Head of caudate nucleus (tissue), 42 donors: ENCODE measurements at places on chromosomes 7 and 10.

- no peak for DNase-seq
These were observed 17.6 kb upstream of the AOAH start for GRCh38 chr7:36741866-36742265.

GRCh38 chr7:90595342-90595800, 750 bp upstream of the CDK14 start:
- no peak for DNase-seq

DNA sequence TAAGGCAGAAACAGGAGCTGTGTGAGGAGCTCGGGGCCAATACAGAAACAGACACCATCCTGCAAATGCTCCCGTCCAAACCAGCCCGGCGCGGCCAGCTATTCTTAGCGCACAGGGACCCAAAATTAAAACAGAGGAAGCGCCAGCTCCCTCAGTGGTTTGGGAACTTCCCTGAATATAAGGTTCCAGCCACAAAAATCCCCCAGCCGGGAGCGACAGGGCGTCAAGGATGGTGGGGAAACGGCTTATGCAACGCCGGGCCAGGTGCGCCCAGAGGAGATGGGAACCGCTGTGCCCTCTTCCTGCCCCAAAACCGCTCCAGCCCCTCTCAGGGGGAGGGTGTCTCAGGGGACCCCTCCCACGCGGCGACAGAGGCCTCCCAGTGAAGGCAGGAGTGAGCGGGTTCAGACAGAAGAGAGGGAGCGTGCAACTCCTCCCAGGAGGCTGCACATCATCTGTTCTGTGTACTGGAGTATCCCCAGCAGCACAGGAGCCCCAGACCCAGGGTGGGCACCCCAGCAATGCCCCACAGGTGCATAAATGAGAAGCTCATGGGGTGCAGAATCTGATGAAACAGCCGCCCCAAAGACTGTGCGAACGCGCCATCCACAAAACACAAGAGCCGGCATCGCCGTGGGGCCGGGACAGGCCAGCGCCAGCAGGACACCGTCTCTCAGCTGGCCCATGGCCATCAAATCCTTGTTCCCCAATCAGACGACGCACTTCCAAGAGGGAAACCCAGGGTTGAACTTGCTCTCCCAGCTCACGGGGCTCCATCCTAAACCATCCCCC, 73.9 kb upstream of the PDGFA start:
- no peak for DNase-seq

- no peak for DNase-seq
These were observed 1241.7 kb downstream of the TYW1 start for GRCh38 chr7:68238204-68238805.

DNA sequence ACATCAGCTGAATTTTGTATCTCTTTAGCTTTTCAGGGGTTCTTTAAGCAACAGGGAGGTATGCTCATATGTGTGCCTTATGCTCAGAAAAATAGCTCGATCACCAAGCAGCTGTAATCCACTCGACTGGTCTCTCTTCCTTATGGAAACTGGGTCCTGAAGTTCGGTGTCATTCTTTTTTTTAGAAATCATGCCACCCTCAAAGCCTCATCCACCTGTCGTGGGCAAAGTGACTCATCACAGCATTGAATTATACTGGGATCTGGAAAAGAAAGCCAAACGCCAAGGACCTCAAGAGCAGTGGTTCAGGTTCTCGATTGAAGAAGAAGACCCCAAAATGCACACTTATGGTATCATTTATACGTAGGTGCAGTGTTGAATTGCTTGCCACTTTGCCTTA, 83.6 kb downstream of the FANK1 start:
- DNase-seq: no peak

- DNase-seq: no peak
These were observed 554.2 kb downstream of the TCERG1L start for GRCh38 chr10:130757271-130757670.

GRCh38 chr7:130274296-130274695, 7.6 kb downstream of the CPA2 start:
- no peak for DNase-seq

DNA sequence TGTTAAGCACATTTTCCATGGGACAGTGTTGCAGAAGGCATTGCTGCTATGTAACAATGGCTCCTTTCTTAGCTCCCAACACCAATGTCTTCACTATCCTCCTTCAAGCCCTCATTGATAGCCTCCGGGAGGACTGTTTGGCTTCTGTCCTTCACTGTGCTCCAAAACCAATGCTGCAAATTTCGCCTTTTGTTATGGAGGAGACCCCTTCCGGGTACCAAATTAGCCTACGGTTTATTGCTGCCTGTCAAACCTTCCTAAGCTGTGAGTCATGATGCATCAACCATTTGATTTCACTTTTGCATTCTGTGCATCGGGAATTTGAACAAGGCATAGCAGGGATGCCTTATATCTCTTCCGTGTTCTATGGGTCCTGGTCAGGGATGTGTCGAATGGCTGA, 432.9 kb downstream of the GATA3 start:
- DNase-seq: no peak

DNA sequence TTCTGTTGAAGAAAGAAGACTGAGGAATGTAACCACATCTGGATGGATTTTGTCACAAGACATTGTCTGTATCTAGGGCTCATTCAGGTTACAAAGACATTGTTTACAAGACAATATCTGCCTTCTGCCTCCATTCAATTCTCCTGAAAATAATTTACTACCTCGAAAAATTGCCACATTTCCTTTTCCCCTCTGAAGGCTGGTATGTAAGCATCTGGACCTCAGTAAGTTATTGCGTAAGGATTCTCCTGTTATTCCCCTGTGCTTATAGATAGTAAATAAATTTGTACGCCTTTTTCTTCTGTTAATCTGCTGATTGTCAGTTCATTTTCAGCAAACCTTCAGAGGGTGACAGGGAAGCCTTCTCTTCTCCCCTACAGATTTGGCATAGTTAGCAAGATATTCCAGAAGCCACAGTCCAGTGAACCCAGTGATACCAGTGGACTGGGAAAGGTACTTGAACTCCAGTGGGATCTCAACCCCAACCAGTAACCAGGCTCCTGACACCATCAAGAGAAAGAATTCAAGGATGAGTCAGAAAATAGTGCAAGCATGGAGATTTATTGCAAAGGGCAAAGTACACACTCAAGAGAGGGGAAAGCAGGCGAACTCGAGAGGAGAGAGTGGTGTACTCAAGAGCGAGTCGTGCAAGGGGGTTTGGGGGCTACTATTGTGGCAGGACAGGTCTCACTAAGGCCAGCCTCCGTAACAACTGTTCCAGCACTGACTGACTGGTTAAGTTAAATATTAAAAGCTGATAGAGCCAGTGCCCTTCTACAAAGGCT, 706.9 kb upstream of the GHITM start:
- DNase-seq: no peak

DNA sequence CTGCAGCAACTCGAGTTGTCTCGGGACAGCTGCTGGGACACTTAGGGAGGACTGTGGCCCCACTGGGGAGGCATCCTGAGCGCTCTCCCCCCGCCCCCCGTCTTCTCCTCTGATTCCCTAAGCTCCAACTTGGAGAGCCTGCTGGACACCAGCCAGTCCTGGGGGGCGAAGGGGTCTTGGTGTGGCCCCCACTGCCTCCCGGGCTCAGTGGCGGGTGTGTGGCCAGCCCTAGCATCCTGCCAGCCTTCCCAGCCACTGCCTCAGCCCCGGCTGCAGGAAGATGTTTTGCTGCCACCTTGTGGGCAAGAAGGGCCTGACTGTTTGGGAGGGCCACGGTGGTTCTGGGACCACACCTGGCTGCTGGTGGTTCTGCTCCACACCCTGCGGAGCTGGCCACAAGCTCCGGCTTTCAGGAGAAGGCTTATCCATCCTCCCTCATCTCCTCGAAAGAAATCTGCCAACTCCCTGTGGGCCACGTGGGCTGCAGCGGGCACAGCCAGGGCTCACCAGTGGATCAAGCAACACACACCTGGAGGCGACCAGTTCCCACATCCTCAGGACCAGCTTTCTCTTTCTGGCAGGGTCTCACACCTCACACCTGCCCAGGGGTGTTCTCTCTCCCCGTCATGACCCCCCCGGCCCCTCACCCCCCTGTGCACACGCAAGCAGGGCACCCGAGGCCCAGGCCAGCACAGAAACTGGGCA, 24.8 kb downstream of the AGAP3 start:
- DNase-seq: peak; percentile 88

GRCh38 chr7:8442814-8443304, 9.4 kb downstream of the NXPH1 start:
- peak; percentile 61 for DNase-seq

DNA sequence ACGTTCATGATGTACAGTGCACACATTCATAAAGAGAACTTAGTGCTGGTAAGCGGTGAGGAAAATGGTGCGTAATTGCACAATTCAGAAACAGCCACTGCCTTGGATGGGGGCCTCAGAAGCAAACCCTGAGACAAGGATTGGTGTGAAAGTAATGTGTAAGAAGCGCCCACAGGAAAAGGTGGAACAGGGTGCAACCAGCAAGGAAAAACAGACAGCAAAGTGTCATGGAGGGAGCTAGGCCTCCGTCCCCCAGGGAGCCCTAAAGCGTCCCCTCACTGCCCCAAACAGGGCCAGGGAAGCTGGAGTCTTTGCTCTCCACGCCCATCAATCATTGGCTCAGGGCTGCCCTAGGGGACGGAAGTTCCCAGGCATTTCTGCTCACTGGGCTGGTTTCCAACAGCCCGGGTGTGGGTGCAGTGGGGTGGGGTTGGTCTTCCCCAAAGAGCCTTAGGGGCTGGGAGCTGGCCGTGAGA, 9.6 kb upstream of the C10orf105 start:
- DNase-seq: no peak

DNA sequence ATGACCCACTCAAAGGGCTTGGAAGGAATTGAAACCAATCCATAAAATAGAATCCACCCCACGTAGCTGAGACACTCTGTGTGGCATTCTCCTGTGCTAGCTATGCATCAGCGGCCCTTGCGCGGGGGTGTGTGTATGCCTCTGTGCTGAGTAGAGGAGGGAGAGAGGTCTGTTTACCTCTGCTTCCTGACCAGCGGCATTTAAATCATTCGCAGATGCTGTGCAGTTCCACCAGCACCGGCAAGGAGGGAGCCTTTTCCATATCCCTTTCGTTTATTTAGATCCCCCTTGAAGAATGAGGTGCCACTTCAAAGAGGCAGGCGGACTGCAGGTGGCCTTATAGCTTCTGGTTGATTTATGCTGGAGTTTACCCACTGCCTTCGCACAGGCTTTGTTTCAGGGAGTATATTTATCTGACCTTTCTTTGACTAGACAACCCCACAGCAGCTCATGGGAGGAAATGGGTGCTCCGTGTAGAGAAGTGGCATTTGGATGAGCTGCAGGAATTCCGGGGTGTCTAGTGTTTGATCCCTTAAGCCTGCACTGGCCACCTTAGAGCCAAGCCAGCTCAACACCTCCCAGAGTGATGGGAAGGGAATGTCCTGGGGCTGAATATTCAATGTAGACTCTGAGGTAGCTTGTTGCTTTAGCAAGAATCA, 11.4 kb downstream of the C10orf53 start:
- DNase-seq: no peak

DNA sequence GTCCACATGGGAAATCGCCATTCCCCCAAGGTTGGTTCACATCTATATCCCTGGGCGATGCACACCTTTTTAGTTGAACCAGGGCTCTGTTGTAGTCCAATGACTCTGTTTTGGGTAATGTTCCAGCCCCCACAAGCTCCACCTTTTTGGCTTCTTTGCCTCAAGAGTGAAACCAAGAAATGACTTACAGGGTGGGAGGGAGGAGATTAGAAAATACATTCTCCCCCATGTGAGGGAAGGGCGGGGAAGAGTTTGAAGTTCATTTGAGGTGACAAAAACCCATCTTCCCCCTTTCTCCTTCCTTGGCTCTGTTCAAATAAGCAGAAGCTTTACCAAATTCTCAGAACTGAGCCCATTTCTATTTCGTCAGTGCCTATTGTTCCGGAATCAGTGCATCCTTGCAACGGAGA, 82.8 kb downstream of the GATA3 start:
- DNase-seq: no peak

DNA sequence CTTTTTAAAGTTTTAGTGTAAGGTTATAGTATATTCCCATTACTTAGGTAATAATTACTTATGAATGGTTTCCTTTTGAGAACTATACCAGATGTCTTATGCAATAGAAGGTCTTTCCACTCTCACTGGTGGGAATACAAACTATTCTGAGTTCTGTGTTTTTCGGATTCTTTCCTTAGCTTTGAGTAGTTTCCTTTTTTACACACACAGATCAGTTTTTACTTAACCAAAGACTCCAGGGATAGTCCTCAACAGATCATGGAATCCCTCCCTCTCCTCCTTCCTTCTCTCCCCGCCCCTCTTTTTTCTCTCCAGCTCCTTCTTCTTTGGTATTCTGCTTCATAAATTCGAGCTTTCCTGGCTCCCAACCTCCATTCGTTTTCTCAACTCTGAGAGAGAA, 13.3 kb downstream of the COPG2 start:
- no peak for DNase-seq

DNA sequence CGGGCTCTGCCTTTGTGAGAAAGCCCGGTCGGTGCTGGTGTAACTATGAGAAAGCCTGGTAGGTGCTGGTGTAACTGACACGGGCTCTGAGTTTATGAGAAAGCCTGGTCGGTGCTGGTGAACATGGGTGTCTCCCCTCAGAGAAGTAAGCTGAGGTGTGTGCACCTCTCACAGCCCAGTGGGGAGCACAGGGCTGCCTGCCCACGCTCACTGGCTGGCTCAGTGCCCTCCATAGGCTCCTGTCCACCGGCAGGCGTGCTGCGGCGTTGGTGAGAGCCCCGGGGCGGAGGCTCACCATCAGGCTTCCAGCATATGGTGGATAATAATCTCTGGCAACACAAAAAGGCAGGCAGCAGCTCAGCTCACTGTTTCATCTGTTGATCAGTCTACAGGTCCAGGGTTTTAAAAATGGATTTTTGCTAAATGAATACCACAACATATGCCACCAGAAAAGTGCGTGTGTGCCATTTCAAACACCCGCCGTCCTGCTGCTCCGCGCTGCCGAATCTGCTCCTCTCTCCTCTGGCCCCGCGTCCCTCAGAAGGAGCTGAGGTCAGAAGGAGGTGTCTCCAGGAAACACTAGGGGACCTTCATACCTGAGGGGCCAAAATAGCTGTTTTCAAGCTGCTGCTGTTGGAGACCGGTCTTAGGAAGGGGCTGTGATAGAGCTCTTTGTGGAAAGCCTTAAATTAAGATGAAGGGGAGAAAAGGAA, 365.7 kb downstream of the DNAJB6 start:
- no peak for DNase-seq

- DNase-seq: no peak
These were observed 29.1 kb upstream of the NRBF2 start for GRCh38 chr10:63103971-63104409.
